ENCODE measurements at places on chromosomes 4 and X.

DNA sequence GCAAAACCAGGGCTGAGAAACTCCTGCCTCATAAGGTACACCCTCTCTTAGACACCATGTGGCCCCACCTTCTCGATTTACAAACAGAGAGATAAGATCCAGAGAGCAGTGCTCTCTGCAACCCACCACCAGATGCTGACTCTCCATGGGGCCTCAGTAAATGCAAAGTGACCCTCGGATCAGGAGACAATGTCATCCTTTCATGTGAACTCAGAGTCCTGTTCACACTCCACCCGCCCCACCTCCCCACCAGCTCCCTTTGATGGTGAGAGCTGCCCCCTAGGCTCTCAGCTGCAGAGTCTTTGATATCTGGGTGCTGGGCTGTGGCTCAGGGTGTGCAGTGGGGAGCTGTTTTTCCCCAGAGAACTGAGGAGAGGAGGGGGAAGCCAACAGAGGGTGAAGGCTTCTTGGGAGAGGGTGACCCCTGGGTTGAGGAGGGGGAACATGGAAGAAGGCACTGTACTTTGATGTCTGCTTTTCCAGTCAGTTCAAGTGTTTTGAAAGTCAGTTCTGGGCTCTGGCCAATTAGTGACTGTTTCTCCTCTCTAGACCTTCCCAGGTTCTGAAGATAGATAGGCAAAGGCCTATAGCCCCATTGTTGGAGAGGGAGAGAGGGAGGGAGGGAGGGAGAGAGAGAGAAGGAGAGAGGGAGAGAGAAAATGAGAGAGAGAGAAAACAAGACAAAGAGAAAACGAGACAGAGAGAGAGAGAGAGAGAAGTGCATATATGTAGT, 88.2 kb downstream of the SCD5 start:
- DNase-seq, result no peak

DNA sequence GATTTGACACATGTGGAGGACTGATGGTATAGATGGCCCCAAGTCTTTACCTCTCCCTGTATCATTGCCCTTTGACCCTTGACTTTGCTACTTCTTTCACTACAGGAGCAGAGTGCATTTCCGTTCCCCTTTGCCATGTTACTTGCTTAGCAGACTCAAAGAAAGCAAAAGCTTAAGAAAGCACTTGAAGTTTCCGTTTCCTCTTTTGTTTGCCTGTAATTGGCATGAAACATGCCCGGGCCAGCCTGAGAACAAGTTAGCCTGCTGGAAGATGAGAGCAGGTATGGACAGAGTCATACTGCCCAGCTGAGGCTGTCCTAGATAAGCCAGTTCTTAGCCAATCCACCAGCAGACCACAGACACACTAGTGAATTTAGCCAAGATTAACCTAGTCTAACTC, 206.0 kb downstream of the BCOR start:
- DNase-seq, result no peak

DNA sequence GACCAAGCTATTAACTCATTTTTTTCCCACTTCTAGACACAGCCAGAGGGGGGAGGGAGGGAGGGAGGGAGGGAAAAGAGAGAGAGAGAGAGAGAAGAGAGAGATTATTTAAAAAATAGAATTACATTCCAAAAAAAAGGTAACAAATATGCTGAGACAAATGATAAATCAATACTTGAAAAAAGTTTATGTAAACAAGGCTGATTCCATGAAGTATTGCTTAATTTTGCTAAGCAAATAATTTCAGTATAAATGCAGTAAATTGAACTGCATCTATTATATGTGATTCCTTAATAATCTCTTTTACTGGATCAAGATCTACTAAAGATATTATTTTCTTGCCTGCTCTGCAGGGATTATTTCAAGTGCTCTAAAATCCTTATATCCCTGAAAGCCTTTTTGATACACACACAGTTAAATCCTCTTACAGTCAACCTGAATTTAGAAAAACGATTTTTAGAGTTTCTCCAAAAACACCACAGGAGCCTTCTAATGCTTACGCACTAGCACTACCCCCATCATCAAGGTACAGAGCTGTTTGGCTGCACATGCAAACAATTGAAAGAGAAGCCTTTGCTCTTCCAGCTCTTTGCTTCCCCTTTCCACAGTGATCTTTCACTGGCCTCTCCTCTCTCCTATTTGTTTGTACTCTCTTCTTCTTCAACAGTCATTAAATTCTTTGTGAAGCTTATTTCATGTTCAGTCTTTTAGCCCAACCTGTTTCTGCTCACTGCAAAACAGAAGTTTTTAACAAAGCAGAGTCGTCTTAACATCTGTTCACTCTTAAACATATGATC, 426.3 kb upstream of the FAM241A start:
- no peak for DNase-seq

- no peak for DNase-seq
Observed at GRCh38 chr4:3485011-3485791, 22.1 kb downstream of the DOK7 start.

- DNase-seq, result no peak
Observed at GRCh38 chr4:77072195-77072753, 3.5 kb downstream of the CCNI start.

- no peak for DNase-seq
Observed at GRCh38 chr4:88865046-88865445, 167.4 kb upstream of the NAP1L5 start.

GRCh38 chrX:47373198-47373597, 2.8 kb downstream of the ZNF157 start:
- DNase-seq, result no peak

GRCh38 chrX:17635231-17635630, 102.1 kb upstream of the SCML1 start:
- DNase-seq, result no peak

All from esophagus squamous epithelium (tissue), 5 donors.